ENCODE measurements at places on chromosomes 4 and X. TPM values are rescaled to one million over a fixed set of nuclear protein-coding genes. Genes with fewer than 3 reads are reported as not detected.

GRCh38 chr4:99151995-99152394 lies 7.9 kb upstream of the ADH4 start:
- H3K4me1 ChIP-seq, result no peaks in the 10 kb centered on the region
- no peak overlapping the region for H3K4me3 ChIP-seq
- no peak for DNase-seq
- no peaks in the 10 kb centered on the region for H3K27me3 ChIP-seq

DNA sequence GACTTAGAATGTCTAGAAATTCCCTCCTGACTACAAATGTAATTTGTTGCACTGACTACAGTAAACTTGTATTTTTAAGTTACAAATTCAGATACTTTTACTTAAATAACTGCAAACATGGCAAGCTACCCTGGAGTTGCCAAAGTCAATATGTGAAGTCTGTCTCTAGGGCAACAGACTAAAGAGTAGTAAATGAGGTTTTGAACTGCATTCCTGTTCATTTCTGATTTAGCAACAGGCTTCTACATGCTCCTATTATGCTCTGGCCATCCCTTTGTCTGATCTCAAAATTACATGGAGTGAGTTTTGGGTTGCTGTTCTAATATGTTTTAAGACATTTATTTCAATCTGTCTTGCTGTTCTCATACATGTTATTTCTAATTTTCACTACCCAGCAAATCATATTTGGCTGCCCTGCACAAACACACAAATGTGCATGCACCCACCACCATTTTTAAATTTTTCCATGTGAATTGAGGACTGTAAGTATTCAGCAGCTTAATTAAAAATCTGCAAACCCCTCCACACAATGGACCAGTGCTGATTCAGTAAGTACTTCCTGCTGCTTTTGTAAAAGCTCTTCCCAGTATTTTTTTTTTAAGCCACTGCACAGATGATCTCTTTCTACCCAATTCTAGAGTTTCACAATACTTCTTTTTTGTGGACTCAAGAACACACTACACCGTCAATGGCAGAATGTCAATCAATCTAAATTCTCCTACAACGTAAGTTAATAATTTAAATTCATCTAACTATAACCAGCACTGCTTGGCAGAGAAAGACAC lies 26.7 kb downstream of the SH3RF1 start:
- no peaks in the 10 kb centered on the region for H3K27me3 ChIP-seq
- no peaks in the 10 kb centered on the region for H3K36me3 ChIP-seq
- peak overlapping the region; percentile 8 for H3K4me3 ChIP-seq
- peak overlapping the region; percentile 64 for H3K27ac ChIP-seq

DNA sequence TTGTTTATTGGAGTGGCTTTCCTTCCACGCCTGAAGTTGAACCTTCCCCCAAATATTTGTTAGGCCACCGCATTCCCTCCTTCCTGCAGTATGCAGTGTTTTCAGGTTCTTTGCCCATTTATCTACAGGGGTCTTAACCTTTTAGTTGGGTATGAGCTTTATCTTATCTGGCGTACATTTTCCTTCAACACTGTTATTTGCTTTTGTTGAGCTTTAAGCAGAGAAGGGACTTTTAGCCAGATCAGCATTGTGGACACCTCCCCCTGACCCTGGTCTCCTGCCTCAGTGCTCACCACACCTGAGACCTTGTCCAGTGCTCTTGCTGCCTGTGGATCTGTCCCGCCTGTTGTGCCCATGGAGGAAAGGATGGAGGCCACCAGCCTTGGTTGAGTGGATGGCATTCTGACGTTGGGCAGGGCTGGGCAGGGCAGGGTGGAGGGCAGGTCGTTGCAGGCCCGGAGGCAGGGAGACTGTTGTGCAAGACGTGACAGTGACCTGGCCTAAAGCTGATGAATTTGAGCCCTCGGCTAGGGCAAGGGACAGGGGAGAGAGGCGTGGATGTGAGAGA lies 998 bp upstream of the DUSP9 start:
- H3K27me3 ChIP-seq, result peaks cover 79% of the 10 kb centered on the region
- H3K4me3 ChIP-seq, result no peak overlapping the region

- no peak overlapping the region for H3K27ac ChIP-seq
- no peaks in the 10 kb centered on the region for H3K4me1 ChIP-seq
- DNase-seq, result no peak
- H3K4me3 ChIP-seq, result no peak overlapping the region
- H3K27me3 ChIP-seq, result no peaks in the 10 kb centered on the region
Measured at GRCh38 chr4:7353046-7353790, 81.5 kb downstream of the PSAPL1 start.

DNA sequence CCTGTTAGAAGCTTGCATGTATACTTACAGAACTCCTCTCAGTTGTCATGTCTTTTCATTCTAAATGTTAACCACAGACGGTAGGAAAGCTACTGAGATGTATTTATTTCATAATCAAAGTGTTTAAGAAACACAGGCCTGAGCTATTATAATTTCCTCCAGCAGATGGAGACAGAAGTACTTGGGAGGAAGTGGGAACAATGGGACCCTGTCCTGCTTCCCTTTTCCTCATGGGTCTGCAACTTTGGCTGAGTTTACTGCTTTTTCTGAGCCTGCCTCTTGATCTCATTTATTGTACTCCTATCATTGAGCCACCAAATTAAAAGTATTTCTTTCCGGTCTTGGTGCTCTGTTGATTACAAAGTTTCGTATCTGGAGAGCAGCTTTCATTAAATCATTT lies 67.7 kb upstream of the SPANXN2 start:
- H3K27ac ChIP-seq, result no peak overlapping the region
- peak; percentile 1 for DNase-seq
- no peaks in the 10 kb centered on the region for H3K27me3 ChIP-seq
- H3K4me1 ChIP-seq, result no peaks in the 10 kb centered on the region

Gene CCDC158
- total RNA-seq, result not detected

Gene USP17L17
- total RNA-seq, result not detected

- no peak overlapping the region for H3K4me3 ChIP-seq
- peak; percentile 70 for DNase-seq
- no peaks in the 10 kb centered on the region for H3K36me3 ChIP-seq
- H3K4me1 ChIP-seq, result no peaks in the 10 kb centered on the region
- H3K27ac ChIP-seq, result no peak overlapping the region
Measured at GRCh38 chrX:115330498-115331168, 41.1 kb downstream of the LUZP4 start.

DNA sequence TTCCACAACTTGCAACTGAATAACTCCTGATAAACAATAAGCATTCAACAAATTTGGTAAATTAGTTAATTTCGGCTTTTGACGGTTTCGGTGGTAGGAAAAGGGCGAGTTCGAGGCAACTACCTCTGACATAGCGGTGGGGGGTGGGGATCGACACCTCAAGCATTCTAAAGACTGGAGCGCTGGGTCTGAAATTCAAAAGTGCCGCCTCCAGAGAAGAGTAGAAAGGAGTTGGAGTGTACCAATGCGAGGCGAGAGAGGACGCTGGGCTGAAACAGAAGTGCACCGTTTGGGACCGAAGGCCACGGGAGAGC lies 725 bp downstream of the SMC1A start:
- no peaks in the 10 kb centered on the region for H3K27me3 ChIP-seq
- DNase-seq, result no peak
- H3K4me3 ChIP-seq, result peak overlapping the region; percentile 82
- peaks cover 5% of the 10 kb centered on the region for H3K4me1 ChIP-seq

GRCh38 chr4:155900381-155900780 lies 3.1 kb upstream of the TDO2 start:
- H3K27ac ChIP-seq, result peak overlapping the region; percentile 40
- H3K36me3 ChIP-seq, result no peaks in the 10 kb centered on the region
- H3K27me3 ChIP-seq, result no peaks in the 10 kb centered on the region
- peak; percentile 24 for DNase-seq
- peaks cover 22% of the 10 kb centered on the region for H3K4me1 ChIP-seq

- no peaks in the 10 kb centered on the region for H3K4me1 ChIP-seq
- no peak overlapping the region for H3K4me3 ChIP-seq
- H3K36me3 ChIP-seq, result no peaks in the 10 kb centered on the region
- H3K27me3 ChIP-seq, result no peaks in the 10 kb centered on the region
- DNase-seq, result no peak
Measured at GRCh38 chrX:17459008-17459611, 84.1 kb downstream of the NHS start.

GRCh38 chrX:32183066-32183465 lies 1028.3 kb downstream of the DMD start:
- no peaks in the 10 kb centered on the region for H3K27me3 ChIP-seq
- DNase-seq, result no peak
- no peak overlapping the region for H3K27ac ChIP-seq
- H3K4me1 ChIP-seq, result no peaks in the 10 kb centered on the region

Gene TMPRSS11F
- 0.27 TPM for total RNA-seq

Gene SLC25A43
- 8.9 TPM for total RNA-seq

DNA sequence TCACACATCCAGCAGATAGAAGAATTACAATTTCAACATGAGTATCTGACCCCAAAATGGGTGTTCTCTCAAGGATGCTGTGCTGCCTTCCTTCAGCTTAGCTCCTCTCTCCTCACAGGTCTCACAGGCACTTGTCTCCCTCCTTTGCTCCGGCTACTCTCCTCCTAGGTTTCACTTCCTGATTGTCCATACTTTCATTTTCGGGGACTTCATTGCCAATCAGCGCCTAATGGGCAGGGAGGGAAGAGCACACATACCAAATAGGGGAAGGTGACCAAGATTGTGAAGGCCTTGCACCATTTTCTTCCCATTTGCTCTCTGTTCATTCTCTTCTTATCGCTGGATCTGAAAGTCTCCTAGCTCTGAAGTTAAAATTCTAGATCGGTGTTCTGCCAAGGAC lies 125.4 kb upstream of the EOLA2 start:
- no peak overlapping the region for H3K27ac ChIP-seq
- no peak for DNase-seq
- H3K27me3 ChIP-seq, result no peaks in the 10 kb centered on the region
- H3K4me1 ChIP-seq, result no peaks in the 10 kb centered on the region
- H3K4me3 ChIP-seq, result no peak overlapping the region

GRCh38 chrX:18620349-18620748 lies 51.6 kb downstream of the RS1 start:
- H3K27me3 ChIP-seq, result no peaks in the 10 kb centered on the region
- no peak for DNase-seq
- H3K4me1 ChIP-seq, result no peaks in the 10 kb centered on the region
- no peak overlapping the region for H3K4me3 ChIP-seq
- H3K36me3 ChIP-seq, result no peaks in the 10 kb centered on the region

- no peaks in the 10 kb centered on the region for H3K4me1 ChIP-seq
Measured at GRCh38 chrX:5490786-5491563, 737.7 kb downstream of the NLGN4X start.

GRCh38 chr4:63122955-63123354 lies 1286.3 kb downstream of the TECRL start:
- no peak overlapping the region for H3K27ac ChIP-seq
- no peak overlapping the region for H3K4me3 ChIP-seq
- no peak for DNase-seq
- H3K27me3 ChIP-seq, result no peaks in the 10 kb centered on the region

Gene ODAPH
- not detected for total RNA-seq

Gene NAT8L
- 7.7 TPM for total RNA-seq

Gene MOSPD2
- total RNA-seq, result 9.5 TPM

Gene DSPP
- total RNA-seq, result not detected

- no peaks in the 10 kb centered on the region for H3K27me3 ChIP-seq
- no peak overlapping the region for H3K27ac ChIP-seq
Measured at GRCh38 chrX:130524476-130525194, 122.8 kb downstream of the RBMX2 start.

- H3K27ac ChIP-seq, result no peak overlapping the region
- DNase-seq, result no peak
- H3K4me3 ChIP-seq, result no peak overlapping the region
- H3K27me3 ChIP-seq, result no peaks in the 10 kb centered on the region
Measured at GRCh38 chr4:74331252-74331651, 23.0 kb downstream of the EPGN start.

Gene SLC10A4
- total RNA-seq, result 2.3 TPM

All from GM23338 (cell line).